ENCODE measurements at places on chromosomes 7 and 10. TPM values are rescaled to one million over a fixed set of nuclear protein-coding genes. Genes with fewer than 3 reads are reported as not detected.

DNA sequence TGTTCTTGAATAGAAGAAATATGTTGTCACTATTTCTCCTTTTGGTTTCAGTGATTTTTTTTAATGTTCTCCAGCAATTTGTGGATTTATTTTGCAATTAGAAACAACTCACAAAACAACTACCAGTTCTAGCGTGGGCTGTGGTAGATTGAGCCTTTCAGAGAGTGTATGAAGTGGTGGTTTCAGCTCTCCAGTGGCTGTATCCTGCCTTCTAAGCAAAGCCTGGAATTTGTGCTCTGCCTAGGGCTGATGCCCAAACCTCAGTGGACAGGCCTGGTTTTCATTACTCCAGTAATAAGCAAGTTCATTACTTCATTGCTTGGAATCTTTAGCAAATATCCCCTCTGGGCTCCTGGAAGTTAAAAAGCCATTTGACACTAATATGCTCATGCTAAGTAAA lies 35.9 kb downstream of the APBB1IP start:
- peak; percentile 28 for DNase-seq

DNA sequence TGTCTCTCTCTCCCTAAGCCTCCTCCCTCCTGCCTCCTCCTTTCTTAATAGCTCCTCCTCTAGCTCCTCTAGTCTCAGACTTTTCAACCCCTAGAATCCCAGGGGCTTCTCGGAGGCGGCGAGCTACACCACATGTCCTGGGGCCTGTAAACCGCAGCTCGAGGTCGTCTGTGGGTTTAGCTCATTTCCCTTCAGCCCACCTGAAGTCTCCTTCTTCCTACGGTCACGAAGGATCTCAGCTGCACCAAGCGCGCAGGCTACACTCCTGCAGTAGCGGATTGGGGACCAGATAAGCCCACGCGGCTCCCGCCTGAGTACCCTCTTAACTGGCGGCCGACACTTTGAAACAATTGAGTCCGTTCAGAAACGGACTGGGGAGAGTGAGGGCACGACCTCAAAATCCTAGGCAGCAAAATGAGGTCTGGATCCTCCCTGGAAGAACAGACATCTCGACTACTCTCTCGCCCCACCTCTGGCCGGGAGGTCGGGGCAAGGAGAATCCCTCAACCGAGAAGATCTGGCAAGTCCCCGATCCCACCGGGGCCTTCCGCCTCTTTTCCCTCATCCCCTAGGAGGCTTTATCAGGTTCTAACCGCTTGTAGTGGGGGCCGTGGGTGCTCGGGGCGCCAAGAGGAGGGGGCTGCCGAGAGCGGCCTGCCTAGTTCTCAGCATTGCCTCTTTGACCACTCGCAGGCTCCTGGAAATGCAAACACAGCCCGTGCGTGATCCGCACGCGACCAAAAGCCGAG lies 1.3 kb upstream of the SORCS3 start:
- DNase-seq: peak; percentile 19

DNA sequence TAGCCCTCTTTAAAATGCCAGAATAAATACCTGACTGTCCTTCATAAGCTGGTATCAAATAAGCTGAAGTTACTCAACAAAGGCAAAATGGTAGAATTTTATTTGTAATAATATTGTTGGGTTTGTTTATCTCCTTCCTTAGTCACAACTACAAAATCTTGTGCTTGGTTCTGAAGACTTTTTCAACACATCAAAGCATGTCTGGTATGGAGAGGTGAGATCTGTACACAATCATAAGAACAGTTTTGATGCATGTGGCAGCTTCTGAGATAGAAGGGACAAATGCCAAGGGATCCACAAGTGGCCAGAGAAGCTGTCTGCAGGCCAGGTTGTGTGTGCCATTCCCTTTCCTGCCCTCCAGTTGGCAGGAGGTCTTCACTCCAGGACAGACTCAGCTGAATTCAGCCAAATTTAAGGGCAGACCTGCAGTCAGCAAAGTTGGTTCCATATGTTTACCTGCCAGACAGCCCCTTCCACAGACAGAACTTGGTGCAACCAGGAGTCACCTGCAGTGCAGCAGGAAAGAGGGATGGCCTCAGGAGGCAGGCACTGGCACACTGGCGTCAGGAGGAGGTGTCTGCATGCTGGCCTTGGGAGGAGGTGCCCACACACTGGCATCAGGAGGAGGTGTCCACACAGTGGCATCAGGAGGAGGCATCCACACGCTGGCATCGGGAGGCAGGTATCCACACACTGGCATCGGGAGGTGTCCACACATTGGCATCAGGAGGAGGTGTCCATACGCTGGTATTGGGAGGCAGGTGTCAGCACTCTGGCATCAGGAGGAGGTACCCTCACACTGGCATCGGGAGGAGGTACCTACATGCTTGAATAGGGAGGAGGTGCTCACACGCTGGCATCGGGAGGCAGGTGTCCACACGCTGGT lies 93.1 kb upstream of the IKZF1 start:
- DNase-seq: no peak

DNA sequence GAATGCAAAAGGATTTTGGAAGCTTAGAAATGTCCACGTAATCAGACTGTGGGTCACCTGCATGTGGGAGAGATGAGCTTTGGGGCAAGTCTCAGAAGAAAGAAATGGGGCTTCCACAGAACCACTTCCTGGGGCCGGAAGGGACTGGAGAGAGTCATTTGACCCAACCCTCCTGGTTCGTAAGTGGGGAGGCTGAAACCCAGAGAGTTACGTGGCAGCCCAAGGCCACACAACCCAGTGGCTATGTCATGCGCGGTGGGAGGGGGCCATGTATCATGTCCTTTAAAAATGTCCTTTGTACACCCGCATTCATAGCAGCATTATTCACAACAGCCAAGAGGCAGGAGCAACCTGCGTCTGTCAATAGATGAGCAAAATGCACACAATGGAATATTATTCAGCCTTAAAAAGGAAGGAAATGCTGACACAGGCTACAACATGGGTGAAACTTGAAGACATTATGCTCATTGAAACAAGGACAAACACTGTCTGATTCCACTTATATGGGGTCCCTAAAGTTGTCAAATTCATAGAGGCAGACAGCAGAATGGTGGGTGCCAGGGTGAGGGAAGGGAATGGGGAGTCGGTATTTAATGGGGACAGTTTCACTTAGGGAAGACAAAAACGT lies 15.1 kb downstream of the CAMK2B start:
- no peak for DNase-seq

DNA sequence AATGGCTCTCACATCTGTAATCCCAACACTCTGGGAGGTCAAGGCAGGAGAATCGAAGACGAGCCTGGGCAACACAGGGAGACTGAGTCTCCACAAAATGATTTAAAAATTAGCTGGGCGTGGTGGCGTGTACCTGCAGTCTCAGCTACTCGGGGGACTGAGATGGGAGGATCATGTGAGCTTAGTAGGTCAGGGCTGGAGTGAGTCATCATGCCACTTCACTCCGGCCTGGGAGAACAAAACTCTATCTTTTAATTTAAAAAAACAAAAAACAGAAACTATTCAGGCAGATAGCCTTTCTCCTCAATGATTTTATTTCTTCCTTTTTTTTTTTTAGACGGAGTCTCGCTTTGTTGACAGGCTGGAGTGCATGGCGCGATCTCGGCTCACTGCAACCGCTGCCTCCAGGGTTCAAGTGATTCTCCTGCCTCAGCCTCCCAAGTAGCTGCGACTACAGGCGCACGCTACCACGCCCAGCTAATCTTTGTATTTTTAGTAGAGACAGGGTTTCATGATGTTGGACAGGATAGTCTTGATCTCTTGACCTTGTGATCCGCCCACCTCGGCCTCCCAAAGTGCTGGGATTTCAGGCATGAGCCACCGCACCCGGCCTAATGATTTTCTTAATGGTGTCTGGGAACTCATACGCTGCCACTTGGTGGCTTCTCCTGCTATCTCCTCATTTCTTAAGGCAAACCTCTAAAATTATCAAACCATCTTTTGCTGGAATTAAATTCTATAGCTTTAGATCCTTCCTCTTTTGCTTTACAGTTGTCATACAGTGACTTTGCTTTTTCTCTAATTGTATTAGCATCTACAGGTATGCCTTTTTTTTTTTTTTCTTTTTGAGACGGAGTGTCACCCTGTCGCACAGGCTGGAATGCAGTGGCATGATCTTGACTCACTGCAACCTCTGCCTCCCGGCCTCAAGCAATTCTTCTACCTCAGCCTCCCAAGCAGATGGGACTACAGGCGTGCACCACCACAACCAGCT lies 22.9 kb downstream of the SRPK2 start:
- DNase-seq: no peak

DNA sequence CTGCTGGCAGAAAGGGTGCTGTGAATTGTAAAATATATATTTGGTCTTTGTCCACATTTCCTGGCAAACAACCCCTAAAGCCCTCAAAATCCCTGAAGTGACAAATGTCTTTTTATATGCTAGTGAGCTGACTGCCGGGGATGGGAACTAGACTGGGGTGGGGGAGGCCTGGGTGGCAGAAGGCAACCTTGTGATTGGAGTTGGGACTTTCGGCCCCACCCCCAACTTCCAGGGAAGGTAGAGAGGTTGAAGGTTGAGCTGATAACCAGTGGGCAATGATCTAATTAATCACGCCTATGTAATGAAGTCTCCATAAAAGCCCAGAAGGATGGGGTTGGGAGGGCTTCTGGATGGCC lies 2.7 kb downstream of the EPHA1 start:
- DNase-seq: no peak

DNA sequence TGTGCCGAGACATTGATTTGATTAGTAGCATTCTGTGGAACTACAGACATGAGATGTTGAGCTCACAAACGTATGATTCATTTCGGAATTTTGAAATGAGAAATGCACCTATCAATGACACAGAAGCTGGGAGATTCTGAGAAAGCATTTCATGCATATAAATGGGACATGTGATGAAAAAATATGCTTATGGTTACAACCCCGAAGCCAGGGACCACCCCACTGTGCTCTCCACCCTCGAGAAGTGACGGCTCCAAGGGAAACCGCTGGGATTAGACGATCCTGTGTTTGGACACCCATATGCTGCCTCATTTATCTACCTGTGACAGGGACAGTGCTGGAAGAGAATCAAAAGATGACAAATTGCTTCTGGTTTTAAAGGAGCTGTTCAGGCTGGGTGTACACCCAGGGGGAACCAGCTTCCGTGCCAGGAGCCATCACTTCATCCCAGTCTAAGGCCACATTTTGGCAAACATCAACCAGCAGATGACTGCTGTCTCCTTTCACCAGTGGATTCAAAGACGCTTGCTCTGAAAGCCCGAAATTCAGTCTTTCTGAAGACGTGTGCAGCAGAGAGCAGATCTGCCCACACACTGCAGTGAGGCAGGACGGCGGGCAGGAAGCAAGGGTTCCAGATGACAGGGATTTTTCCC lies 109.9 kb downstream of the ATXN7L1 start:
- no peak for DNase-seq

DNA sequence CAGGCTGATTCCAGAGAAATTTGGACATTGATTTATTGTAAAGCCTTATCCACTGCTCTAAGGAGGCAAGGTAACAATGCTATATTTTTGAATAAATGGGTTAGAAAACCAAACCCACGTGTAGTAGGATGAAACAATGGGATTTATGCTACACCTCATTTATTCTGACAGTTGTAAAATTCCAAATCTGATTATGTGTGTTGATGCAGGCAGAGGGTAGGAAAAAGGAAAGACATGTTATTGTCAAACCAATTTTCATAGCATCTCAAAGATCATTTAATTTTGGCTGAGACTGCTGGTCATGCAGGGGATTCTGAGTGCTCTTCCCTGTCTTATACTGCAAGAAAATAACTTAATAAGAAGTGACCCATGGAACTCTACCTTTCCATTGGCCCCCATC lies 1219.9 kb upstream of the SORCS1 start:
- no peak for DNase-seq

DNA sequence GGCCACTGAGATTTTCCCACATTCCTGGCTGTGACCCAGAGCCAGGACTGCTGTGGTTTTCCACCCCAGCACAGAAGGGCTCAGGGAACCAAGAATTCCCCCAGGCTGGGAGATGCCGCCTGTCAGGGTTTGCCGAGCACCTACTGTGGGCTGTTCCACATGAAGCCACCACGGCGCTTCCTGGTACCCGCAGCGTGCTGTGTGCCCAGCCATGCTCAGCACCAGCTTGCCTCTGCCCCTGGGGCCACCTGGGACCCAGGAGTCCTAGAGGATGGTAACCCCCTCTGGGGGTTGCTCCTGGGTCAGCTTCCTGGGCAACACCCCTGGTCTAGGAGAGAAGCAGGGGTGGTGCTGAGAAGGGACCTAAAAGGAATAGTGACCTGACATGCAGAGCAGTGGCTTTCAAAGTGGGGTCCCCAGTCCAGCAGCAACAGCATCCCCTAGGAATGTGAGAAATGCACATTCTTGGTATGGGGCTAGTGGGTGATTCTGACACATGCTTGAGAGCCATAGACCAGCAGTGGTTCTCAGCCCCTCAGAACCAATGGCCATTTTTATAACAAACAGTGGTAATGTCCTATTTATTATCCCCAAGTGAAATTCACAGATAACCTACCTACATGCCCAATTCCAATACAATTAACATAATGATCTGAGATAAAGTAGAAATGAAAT lies 53.4 kb downstream of the TSPAN15 start:
- DNase-seq: no peak

- no peak for DNase-seq
These were observed 192.9 kb downstream of the EVX1 start for GRCh38 chr7:27435461-27435860.

GRCh38 chr7:80542398-80542797 lies 30.5 kb upstream of the GNAT3 start:
- peak; percentile 34 for DNase-seq

DNA sequence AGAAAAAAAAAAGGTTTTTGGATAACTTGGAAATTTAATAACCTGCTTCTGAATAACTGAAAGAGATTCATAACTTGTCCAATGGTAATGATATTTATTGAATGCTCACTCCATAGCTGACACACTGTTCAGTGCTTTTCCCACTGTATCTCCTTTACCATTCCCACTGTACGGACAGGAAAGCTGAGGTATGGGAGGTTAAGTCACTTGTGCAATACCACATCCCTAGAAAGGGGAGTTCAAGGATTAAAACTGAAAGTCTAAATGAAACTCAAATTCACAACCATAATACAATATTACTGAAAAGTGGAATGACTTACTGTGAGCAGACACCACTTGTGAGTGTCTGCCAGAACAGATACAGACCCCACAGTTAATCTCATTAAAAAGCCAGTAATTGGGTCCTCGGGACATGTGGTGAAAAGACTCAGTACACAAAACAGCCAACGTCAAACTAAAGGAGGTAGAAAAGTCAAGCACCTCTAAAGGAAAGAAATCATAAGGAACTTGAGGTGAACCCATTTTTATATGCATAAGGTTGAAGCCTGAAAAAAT lies 13.8 kb upstream of the RHOBTB1 start:
- no peak for DNase-seq

DNA sequence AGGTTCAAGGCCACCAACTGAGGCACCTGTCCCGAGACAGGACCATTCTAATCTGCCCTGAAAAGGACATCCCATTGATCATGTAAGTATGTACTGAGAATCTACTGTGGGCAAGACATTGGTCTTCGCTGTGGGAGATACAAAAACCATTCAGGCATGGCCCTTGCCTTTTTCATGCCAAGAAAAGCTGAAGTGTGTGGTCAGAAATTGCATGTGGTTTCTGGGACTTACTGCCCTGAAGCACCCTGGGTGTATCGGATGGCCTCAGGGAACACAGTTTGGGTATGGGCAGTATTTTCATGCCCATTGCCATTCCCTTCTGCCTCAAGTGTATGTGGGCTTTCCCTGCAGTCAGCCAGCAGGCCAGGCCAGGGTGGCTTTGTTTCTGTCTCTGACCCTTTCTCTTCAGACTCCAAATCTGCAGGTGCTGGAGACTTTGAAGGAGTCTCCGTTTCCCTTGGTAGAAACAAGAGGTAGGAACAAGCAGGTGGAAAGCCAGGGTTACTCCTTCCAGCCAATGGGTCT lies 285.7 kb downstream of the ZEB1 start:
- DNase-seq: no peak

VKORC1L1 gene
- 1.8 TPM for total RNA-seq

CNNM1 gene
- 0.29 TPM for total RNA-seq

SH2D4B gene
- not detected for total RNA-seq

MSS51 gene
- total RNA-seq: 6.1 TPM

DDX21 gene
- 16.8 TPM for total RNA-seq

Data from stomach (tissue), 19 donors.